Endothelial cell of umbilical vein (primary cell): ENCODE measurements at places on chromosomes 2 and 18. TPM values are rescaled to one million over a fixed set of nuclear protein-coding genes. Genes with fewer than 3 reads are reported as not detected.

DNA sequence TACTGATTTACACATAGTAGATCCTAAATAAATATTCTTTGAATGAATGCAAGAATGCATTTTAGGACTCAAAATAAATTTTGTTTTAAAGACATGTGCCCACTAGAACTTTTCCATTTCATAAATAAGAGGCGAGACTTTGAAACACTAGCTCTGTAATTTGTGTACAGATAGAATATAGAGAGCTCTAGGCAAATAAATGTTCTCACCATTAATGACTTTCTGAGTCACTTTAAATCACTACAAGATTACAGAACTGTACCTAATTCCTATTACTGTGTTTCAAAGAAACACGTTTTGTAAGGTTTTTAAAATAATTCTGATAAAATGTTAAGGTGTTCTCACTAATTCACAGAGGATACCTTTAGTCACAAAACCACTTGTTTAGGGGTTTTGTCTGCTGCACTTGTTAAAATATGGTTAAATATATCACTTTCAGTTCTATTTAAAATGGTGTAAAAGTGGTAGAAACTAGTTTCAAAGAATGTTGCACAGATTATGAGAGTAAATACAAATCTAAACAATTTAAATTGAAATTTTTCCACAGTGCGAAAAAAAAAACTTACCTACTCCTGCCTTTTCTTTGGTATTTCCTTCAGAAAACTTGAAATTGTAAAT is 158.7 kb upstream of the ZC3H15 start:
- DNase-seq, result no peak

DNA sequence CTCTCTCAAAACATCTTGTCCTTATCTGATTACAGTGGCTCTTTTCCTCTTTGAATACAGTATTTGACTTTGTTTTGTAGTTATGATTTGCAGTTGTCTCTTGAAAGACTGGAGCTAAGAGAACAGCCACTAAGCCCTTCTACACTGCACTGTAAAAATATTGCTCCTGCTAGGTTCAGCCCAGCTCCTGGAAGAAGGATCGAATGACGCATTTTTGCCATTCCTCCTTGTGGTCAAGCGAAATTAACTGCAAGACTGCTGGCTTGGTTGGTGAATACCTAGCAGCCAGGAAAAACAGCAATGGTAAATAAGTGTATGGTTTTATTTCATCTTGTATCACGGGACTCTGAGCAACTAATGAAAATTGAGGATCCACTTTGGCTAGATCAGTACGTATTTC is 407.8 kb upstream of the CDH2 start:
- DNase-seq, result no peak

Gene KCNS3
- total RNA-seq, result 1.5 and 2.4 TPM in 2 replicates

GRCh38 chr2:120342446-120342845 is 3.5 kb upstream of the INHBB start:
- DNase-seq, result no peak

DNA sequence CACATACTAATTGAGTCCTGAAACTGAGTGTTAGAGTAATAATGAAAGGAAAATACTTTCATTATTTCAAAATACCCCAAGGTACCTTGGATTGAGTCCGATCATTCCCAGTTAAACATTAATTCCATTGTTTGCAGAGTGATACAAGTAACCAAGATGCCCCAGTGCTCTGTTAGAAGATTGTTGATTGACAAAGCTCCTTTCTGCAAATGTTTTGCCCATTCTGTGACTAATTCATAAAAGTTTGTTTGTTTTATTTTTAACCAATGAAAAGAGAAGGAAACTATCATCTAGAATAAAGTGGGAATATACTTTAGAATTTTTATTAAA is 124.0 kb downstream of the GULP1 start:
- no peak for DNase-seq

DNA sequence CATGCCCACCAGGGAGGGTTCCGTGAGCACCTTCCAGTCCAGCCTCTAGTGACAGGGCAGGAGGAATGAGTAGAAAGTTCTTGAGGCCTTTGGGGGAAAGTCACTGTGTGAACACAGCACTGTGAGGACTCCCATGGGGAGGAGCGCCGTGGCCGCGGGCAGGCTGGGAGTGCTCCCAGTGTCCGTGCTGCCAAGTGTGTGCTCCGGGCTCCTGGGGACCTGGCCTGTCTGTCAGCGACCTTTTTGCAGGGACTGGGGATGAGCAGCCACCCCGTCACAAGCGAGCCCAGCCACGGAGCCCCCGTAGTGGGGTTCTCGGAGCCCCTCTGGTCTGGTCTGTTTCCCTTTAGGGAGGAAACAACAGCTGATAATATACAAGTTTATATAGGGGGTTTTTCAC is 36.8 kb downstream of the PDIA6 start:
- DNase-seq, result no peak

DNA sequence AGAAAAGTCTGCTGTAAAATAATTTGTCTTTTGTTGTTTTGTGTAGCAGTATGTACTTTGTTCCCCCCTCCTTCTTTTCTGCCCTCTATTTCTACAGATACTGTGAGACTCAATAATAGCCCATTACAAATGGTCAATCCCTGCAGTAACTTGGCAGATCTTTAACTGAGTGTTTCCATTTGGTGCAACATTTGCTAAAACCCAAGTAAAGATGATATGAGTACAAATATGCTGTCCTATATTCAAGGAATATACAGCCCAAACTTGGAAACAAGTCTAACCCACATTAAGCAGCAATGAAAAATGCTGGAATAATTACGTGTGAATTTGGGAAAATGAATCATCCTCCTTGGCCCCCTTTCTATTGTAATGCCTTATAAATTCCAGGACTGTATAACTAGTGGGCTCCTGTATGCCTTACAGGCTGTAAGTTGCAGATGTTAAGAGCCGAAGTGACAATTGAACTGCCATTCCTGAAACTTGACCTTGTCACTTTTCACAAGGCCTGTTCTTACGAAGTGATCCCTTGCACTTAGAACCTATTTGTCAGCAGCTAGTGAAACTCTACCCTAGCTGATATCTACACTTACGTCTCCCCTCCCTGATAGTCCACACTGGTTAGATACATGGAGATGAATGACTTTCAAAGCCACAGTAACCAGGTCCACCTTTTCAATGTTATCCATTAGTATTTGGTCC is 104.9 kb downstream of the IRS1 start:
- DNase-seq, result no peak

Gene MXD1
- total RNA-seq, result 10.6 and 11.7 TPM in 2 replicates

DNA sequence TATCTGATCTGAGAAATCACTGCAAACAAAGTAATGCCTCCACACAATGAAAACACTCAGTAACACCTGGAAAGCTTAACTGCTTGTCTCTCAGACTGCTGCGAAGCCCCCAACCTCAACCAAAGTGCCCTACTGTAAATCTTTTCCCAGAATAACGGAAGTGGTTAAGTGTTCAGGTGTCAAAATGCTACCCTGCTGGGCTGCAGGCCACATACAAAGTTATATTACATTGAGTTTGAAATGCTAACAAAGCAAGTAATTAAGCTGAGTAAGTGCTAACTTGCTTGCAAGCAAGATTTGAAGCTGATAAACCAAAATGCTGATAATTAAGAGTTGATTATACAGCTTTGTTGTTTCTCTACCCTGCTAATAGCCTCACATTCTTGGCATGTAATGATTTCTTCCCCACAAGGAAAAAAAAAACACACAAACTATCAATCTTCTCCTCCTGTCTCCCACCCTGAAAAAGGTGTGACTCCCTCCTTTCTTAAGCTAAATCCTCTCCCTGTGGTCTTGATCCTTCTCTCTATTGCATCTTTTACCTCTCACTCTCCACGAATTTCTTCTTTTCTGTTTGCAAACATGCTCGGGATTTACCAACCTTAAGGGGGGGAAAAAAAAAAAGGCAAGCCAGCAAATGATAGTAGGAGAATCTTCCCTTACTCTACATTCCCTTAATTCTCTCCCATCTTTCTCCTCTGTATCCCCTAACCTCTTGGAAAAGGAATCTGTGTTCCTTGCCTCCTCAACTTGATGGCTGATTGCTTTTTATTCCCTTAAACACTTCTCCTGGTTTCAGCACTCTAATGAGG is 266.8 kb upstream of the SIX3 start:
- DNase-seq, result no peak

GRCh38 chr2:24981411-24982136 is 9.8 kb upstream of the DNAJC27 start:
- DNase-seq, result no peak

DNA sequence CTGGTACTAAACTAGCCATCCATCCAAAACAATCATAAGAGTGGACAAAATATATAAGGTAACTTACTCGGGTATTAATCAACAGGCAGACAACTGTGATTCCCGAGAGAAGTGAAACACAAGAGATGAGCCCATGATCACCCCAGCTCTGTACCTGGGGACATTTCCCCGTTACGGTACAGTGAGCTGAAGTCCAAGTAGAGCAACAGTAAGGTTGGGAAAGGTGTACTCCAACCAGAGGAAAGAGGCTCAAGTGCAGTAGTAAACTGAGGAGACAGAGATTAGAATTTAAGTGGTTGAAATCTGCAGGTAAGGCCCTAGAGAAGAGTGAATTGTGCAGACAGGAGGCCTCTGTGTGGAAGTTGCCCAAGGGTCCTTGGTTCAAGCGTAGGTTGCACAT is 30.5 kb upstream of the CHAC2 start:
- no peak for DNase-seq

DNA sequence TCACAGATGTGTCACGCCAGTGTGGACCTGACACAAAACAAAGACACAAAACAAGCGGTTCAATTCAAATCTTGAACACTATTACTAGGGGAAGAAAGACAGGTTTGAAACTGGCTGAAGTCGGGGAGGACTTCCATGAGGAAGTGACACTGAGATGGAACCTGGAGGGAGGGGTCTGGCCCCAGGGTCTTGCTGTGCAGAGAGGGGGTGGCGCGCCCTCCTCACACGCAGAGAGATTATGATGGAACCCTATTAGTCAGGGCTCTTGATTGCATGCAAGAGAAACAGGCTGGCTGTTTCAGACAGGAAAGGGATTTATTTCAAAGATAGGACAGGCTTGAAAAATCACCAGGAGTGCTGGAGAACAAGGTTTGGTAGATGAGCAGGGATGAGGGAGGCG is 363.6 kb upstream of the HS6ST1 start:
- no peak for DNase-seq
